ENCODE measurements at places on chromosomes 5 and 9.

DNA sequence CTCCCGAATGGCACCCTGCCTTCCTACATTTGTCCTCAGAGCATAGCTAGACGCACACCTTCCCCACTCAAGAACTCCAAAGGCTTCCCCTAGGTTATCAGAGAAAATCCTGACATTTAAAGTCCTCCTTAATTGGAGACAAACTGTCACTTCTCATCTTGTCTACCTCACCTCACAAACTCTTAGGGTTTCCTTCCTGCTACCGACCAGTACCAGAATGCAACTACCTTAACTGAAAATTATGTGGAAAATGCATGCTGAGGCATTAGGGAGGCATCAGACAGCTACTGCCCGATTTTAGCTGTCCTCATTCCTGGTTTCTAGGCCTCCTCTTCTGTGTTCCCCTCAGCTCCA is 17.9 kb upstream of the TNIP1 start:
- no peak for DNase-seq

DNA sequence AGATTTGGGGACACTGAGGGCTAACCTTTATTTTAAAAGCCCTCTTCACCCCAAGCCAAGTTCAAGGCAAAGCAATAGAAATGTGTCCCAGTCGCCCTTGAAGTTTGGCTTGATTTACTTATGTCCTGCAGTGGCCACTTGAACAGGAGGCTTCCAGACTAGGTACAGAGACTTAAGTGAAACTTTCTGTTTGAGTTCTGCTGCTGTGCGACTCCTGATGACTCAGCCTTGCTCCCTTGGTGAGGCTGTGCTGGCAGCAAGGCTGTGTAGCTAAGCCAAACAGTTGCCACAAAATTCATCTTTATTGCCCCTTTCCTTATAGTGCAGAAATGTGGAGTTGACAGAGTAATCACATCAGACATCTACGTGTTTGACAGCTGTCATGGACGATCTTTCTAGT is 68.8 kb upstream of the NTRK2 start:
- no peak for DNase-seq

- peak; percentile 39 for DNase-seq
Observed at GRCh38 chr9:14311956-14312685, 1.8 kb downstream of the NFIB start.

DNA sequence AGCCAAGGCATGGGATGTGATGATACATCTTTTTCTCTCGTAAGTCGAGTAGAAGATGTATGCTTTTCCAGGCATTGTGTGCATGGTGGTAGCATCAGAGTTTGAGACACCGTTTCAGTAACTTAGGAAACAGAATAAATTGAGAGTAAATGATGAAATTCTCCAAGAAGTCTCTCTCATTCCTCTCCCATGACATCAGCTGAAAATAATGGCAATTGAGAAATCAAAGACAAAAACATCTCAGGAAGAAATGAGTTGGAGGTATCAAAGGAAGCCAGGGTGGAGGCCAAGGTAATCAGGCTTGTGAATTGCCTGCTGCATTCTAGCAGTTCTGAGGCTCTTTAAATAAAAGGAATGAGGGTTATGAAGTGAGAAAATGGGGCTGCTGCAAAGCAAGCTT is 53.9 kb downstream of the SGCD start:
- DNase-seq: no peak

DNA sequence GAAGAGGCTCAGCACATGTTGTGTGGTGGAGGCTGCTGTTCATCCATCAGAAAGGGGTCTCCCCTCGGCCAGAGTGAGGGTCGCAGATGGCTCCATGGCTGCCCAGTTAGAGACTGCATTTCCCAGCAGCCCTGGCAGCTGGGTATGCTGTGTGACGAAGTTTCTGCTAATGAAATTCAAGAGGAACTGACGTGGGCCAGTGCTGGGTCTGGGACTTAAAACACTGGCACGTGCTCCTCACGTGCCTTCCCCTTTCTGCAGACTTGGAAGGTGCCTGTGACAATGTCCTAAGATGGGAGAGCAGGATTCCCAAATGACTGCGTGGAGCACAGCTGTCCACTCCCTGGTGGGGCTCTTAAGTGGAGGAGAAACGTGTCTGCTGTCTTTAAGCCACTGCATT is 114.5 kb upstream of the RAPGEF1 start:
- no peak for DNase-seq

- no peak for DNase-seq
Observed at GRCh38 chr9:113355040-113355596, 5.8 kb downstream of the BSPRY start.

DNA sequence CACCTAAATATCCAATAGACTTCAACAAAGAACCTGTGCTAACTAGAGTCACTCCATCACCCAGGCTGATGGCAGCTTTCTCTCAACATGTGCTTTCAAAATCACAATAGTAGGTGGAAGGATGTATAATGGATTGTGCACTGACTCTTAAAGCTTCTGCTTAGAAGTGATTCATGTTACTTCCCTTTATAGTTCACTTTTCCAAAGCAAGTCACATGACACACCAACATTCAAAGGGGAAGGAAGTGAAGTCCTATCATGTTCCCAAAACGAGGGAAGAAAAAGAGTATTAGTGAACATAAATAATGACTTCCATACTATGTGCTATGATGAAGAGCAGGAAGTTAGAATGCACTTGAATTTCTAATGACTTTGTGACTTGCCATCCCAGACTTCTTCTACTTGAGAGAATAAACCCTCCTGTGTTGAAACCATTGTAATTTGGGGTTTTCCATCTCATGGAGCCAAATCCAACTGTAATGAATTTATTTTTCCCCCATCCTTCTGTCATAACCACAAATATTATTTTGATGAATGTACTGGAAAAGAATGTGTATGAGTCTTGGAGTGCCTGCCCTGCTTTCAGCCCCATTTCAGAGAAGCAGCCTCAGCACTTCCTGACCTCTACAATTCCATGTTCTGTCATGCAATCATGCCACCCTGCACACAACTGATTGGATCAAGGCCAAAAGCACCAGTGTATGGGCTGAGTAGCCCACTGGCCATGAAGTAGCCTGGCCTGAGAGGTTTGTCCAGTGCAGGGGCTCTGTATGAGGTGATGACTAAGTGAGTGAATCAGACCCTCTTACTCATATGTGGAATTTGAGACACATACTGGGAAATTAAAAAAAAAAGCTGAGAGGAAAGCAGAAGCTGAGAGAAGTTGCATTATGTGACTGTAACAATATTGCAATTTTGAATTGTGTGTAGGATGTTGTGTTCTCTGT is 525.9 kb upstream of the CLINT1 start:
- no peak for DNase-seq

DNA sequence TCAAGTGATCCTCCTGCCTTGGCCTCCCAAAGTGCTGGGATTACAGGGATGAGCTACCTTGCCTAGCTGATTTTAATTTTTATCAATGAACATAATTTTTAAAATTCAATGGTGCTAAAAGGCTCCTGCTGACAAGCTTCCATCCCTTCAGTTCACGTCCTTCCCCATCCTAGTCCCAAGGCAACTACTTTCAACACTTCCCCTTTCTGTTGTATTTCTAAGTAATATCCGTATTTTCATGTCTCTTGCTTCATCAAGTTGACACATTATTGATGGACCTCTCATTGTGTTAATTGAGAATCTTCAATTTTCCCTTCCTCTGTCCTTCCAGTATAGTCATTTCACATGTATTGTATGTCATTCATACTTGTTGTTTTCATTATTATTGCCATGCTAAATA is 93.8 kb upstream of the RASGRF2 start:
- DNase-seq: no peak

GRCh38 chr9:37916471-37917312 is 12.8 kb upstream of the SLC25A51 start:
- DNase-seq: no peak
